ENCODE measurements at places on chromosomes 1 and 21.

GRCh38 chr1:11653101-11653860, 948 bp downstream of the FBXO2 start:
- no peak for DNase-seq

DNA sequence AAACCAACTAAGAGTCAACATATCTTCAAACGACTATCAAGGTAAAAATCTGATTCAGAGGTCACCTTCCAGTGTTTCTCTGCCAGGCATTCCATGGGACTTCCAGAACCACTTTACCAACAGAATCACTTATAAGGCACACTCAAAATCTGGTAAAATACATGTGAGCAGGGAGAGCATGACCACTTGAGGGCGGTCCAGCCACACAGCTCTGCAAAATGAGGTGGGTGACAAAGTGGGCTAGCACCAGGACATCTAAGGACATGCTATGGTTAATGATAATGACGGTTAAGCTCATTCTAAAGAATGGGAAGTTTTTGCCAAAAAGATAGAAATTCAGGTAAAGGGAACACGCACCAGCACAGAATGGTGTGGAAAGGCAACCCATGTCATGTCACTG, 24.5 kb upstream of the GLIS1 start:
- DNase-seq = no peak

DNA sequence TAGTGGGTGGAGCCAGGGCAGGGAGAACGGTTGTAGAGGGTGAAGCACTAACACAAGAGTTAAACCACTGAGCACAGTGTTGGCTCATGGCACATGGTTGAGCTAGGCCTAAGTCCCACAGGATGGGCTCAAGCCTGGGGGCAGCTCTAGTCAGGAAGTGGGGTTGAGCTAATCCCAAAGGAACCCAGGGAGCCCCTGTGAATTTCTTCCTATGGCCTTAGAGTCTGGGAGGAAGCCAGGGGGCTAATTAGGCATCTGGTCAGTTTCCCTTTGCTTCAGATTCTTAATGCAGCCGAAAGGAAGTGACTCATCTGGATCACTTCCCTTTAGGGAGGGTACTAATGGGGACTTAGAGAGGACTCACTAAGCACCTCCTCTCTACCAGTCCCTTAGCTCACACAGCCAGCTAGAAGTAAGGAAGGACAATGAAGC, 10.1 kb downstream of the CFAP45 start:
- DNase-seq = peak; percentile 76

DNA sequence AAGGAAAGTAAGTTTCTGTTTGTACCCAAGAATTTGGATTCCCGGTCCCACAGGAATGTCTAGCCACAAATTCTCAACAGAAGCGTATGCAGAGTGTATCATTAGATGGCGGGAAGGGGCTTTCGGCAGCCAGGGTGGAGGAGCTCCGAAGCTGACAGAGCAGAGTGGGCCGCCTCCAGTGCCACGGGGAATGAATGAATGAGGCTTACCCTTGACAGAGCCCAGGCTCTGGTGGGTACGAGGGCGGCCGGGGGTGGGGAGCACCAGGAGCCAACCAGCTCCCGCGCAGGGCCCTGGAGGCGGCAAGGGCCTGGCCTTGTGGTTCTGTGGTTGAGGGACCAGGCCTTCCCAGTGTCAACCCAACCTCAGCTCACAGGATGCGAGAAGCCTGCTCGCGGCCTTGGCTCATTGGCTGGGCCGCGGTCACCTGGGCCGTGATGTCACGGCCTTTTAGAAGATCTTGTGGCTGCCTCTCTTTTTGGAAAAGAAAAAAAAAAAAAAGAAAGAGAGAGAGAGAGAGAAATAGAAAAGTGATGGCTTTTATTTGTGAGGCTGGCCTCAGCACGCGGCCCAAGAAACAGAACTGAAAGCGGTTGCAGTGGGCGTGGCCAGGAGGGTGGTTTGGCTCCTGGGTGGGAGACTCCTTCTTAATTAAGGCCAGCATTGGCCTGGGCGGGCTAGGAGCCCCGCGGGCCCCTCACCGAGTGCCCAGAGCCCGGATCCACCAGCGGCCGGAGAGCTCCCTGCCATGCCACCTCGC, 34.9 kb upstream of the RUNX3 start:
- peak; percentile 60 for DNase-seq

- DNase-seq = no peak
These were observed 53.9 kb downstream of the OPTC start for GRCh38 chr1:203547771-203548421.

GRCh38 chr1:99469550-99469971, 176.4 kb upstream of the PALMD start:
- peak; percentile 24 for DNase-seq

Data from fibroblast of skin of left biceps (primary cell).